Stimulated activated CD4-positive, alpha-beta T cell treated with anti-CD3 and anti-CD28 coated beads, TNF-alpha, amount 100 ng/mL, for 48 hours (primary cell): ENCODE measurements at places on chromosomes 11 and 22.

GRCh38 chr22:23302171-23303002, 122.1 kb downstream of the BCR start:
- no peak for DNase-seq

- no peak for DNase-seq
These were observed 13.2 kb upstream of the AMPD3 start for GRCh38 chr11:10441652-10442503.

DNA sequence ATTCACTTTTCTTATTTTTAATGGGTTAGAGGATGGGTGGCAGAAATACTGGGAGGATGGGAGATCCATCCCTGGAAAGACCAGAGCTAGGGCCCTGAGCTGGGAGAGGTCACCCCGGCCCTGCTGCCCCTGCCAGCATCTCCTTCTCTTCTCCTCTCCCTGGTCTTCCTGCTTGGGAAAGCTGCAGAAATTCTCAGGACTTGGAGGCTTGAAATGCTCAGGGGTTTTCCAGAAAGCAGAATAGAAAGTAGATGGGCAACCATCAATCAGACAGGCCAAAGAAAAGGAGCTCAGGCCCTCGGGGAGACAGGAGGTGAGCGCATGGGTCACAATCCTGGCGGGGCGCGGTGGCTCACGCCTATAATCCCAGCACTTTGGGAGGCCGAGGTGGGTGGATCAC, 1.5 kb downstream of the APOBEC3H start:
- no peak for DNase-seq

DNA sequence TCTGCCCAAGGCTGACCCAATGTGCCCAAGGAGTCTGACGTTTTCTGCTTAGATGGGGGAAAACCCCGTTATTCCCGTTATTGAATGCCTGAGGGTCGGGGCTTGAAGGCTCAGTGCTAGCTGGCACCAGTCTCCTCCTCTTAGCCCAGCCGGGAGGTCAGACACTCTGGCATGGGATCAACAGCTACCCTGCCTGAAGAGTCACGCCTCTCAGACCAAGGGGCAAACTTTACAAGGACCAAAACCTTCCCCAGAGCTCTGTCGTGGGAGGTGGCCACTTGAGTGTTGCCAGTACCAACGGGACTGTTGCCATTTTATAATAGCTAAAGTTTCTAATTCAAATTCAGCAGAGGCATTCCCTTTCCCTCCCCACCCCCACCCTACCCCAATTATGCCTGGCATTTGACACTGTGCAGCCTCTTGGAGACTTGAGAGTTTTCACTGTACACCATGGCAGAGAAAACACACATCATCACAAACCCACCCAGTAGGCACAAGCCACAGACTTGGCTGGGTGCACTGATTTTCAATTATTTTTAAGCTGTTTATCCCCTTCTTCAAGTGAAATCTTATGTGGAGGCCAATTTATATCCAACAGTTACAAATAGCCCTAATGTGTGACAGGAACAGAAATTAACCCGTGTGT, 137.5 kb upstream of the SYT13 start:
- DNase-seq, result no peak

DNA sequence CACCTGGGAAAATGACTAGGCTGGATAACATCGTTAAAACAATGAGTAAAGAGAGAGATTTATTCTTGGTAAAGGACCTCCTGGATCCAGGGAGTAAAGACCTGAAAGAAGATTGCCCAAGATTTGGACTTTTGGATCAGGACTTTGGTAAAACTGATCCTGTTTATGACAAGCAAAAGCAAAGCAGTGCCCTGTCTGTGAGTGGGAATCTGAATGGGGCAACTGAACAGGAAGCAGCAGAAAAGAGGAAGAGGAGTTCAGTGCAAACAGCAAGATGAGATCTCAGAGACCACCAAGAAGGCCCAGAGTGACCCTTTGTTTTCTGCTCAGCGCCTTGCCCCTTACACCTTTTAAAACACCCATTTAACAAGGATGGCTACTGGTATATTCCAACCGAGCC, 122.0 kb downstream of the VPREB1 start:
- no peak for DNase-seq

- DNase-seq, result no peak
These were observed 23.9 kb upstream of the RBM4B start for GRCh38 chr11:66701432-66702240.
